ENCODE measurements at places on chromosomes 1 and 21. TPM values are rescaled to one million over a fixed set of nuclear protein-coding genes. Genes with fewer than 3 reads are reported as not detected.

Gene DNASE2B
- not detected for total RNA-seq

Gene DHCR24
- total RNA-seq = 69.7 TPM

Gene A3GALT2
- total RNA-seq = not detected

Gene DNALI1
- 24.6 TPM for total RNA-seq

Gene PDZK1
- 1.5 TPM for total RNA-seq

Gene SUSD4
- total RNA-seq = 8.6 TPM

Gene S100A8
- total RNA-seq = not detected

Gene SYT2
- total RNA-seq = 1.1 TPM

Gene ADAMTS5
- 2.0 TPM for total RNA-seq

Gene LAD1
- not detected for total RNA-seq

Gene DIRAS3
- 0.73 TPM for total RNA-seq

Gene SZRD1
- 74.8 TPM for total RNA-seq

Gene CELA2B
- total RNA-seq = not detected

Gene RNASEL
- 4.4 TPM for total RNA-seq

Gene IRF6
- total RNA-seq = 0.09 TPM

Gene DCDC2B
- total RNA-seq = 1.6 TPM

Gene CD53
- total RNA-seq = not detected

Gene RGS7
- not detected for total RNA-seq

Gene DMBX1
- 0.26 TPM for total RNA-seq

Gene LCE1F
- total RNA-seq = not detected

Gene KLHDC8A
- 42.8 TPM for total RNA-seq

Gene AHDC1
- total RNA-seq = 14.3 TPM

Gene AXDND1
- 1.0 TPM for total RNA-seq

Gene HMCN1
- 12.7 TPM for total RNA-seq

Gene TNFSF18
- total RNA-seq = 3.6 TPM

Gene SYCP1
- total RNA-seq = not detected

Gene MCL1
- total RNA-seq = 115 TPM

Gene FBXO44
- total RNA-seq = 39.4 TPM

Gene PLA2G2E
- 0.78 TPM for total RNA-seq

Gene PARK7
- 352 TPM for total RNA-seq

Gene UBE2U
- total RNA-seq = not detected

Gene CELA2A
- 0.50 TPM for total RNA-seq

Gene TRMT1L
- 12.1 TPM for total RNA-seq

Gene C4BPA
- total RNA-seq = 2.3 TPM

Gene NCMAP
- 0.59 TPM for total RNA-seq

Gene TFF2
- total RNA-seq = not detected

Gene LCE2A
- not detected for total RNA-seq
